Ureter (tissue), 1 donor: ENCODE measurements at places on chromosomes 3 and 15. TPM values are rescaled to one million over a fixed set of nuclear protein-coding genes. Genes with fewer than 3 reads are reported as not detected.

The DISP2 gene
- 0.60 TPM for total RNA-seq

The TRH gene
- total RNA-seq: not detected

The APOD gene
- total RNA-seq: 60.0 TPM

The CKMT1B gene
- 28.6 TPM for total RNA-seq

The PPM1L gene
- 16.3 TPM for total RNA-seq

The ISLR2 gene
- 0.21 TPM for total RNA-seq

The PLD1 gene
- total RNA-seq: 43.7 TPM

The GOLGA8H gene
- 1.5 TPM for total RNA-seq

- no peak for DNase-seq
Measured at GRCh38 chr15:98150084-98150483, 189.6 kb downstream of the ARRDC4 start.

DNA sequence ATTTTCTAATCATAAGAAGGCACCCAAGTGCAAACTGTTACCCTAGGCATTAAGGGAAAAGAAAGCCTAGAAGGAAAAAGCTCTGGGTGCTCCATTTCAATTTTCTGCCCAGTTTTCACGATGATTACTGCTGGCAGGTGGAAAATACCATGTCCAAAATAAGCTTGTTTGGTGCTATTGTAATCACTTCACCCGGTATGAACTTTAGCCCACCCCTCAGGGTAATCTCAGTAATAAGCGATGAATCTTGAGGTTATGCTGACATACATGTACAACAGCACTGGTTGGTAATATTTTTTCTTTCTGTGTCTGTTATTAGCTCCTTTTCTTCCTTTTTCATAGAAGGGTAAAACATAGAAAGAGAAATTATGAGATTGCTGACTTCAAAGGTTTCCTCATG is 88.6 kb upstream of the MEX3B start:
- no peak for DNase-seq

- no peak for DNase-seq
Measured at GRCh38 chr15:31811641-31812040, 218.7 kb upstream of the CHRNA7 start.

- DNase-seq: no peak
Measured at GRCh38 chr15:29857221-29857789, 35.0 kb upstream of the TJP1 start.

GRCh38 chr3:4416427-4416945 is 50.6 kb downstream of the SUMF1 start:
- DNase-seq: no peak

- no peak for DNase-seq
Measured at GRCh38 chr15:79431636-79432344, at the start of gene MINAR1. Gene MINAR1 (plus strand): TSS chr15:79432336. CDS start chr15:79456148, 23,812 bp downstream.

- DNase-seq: peak; percentile 54
Measured at GRCh38 chr3:196096382-196096953, 14.6 kb upstream of the TFRC start.

DNA sequence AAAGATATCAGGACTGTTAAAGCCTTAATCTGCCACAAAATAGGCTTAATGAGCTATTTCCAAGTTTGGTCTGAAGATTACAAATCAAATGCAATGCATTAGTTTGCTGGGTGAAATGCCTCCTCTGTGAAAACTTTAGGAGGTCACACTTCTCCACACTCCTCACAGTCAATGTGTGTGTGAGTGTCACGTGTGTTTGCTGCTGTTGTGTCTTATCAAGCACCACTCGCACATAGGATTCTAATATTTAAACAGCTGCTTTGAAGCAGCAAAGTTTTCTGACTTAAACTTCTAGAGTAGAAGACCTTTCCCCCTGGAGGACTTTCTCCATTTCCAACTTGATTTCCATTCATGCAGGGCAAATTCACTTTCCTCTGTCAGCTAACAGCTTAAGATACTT is 203.2 kb upstream of the PEX5L start:
- no peak for DNase-seq

GRCh38 chr3:56878074-56878473 is 76.3 kb upstream of the ARHGEF3 start:
- no peak for DNase-seq

- no peak for DNase-seq
Measured at GRCh38 chr3:835096-835495, 257.7 kb upstream of the CNTN6 start.

DNA sequence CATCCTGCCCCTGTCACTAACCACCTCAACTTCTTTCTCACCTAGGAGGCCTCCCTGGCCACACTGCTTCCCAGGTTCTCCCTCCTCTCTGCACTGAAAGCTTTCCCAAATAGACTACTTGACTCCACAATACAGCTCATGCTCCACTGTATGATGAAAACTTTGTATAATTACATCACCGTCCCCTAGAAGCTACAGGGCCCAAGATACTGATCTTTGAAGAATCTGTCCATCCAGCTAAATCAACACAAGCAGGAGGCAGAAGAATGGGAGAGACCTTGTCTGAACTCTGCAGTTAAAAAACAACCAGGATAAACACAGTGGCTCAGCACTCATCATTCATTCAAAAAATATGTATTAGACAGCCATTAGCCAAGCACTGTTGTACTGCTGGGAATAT is 26.4 kb upstream of the RPS17 start:
- DNase-seq: no peak

DNA sequence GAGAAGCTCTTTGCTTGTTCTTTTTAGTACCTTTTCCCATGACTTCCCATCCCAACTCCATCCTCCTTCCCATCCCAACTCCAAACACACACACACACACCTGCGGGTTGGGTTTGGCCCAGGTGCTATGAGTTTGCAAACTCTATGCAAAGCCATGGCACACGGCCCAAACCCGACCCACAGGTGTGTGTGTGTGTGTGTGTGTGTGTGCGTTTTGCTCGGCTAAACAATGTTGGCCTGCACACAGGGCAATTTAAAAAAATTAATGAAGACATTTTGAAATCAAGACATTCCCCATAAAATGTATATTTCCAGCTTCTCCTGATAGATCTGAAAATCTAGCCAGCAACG is 103.7 kb upstream of the TLE3 start:
- no peak for DNase-seq

DNA sequence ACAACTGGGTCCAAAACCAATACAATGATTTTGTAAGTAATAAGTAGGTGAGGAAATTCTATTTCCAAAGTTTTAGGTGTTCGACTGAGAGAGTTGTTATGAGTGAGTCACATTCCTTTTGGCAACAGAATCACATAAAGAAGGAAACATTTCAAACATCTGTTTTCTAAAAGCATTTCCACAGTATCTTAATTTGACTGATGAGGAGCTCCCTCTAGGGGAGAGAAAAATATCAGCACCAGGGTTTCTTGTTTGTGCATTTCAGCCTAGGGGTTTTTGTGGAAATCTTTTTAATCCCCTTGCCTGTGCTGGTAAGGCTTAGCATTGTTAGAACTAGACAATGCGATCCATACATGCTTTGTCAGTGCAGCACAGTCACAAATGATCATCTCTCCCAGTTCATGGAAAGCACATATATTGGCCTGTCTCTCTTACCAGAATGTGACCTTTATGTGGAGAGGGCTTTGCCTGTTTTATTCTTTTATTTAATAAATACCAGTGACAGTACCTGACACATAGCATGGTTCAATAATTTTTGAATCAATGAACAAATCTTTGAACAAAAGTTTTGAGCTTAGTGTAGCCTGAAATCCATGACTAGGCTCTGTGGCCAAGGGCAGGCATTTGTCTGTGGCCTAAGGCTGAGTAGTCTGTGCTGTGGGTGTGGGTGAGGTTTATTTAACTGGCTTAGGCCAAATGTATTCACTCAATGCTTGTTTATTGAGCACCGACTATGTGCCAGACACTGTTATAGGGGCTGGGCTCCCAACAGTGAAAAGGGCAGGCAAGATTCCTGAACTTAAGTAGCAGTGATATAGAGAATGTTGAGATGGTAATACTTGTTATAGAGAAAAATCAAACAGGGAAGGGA is 21.1 kb upstream of the IQCF6 start:
- DNase-seq: no peak

DNA sequence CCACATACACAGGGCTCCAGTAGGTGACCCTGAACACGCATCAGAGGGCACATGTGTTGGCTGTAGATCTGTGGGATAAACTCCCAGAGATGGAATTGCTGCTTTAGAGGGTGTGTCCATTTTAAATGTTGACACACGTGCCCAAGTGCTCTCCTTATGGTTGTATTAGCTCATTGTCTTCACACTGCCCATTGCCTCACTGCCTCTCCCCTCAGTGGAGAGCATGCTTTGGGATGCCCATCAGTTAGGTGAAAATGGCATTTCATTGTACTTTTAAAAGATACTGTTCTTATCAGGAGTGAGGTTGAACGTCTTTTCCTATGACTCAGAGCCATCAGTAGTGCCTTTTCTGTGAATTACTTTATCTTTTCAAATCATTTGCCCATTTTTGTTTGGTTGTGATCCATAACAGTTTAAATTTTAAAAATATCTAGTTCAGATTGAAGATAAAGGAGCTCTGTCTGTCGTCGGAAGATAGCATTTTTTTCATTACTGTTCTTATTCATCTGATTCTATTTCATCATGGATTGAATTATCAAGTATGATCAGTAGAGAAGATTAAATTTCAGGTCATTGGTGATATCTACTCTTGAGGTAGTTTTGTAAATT is 120.7 kb downstream of the CHDH start:
- no peak for DNase-seq

- no peak for DNase-seq
Measured at GRCh38 chr3:124260206-124260915, 268.4 kb upstream of the ROPN1 start.

DNA sequence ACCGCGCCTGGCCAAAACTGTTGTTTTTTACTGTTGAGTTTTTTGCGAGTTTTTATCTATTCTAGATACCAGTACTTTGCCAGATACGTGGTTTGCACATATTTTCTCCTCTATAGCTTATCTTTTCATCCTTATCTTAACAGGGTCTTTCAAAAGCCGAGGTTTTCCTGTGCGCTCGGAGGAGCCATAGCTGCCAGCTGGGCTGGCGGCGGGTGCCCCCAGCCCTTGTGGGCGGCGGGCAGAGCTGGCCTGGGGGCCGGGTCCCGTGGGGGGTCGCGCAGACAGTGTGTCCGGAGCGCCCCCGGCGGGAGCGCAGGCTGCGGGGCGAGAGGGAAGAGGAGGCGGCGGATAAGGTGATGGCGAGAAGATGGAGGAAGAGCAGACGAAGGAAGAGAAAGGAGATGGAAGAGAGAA is 11.1 kb upstream of the EIF4A2 start:
- no peak for DNase-seq

- no peak for DNase-seq
Measured at GRCh38 chr15:96023081-96023480, 307.4 kb upstream of the NR2F2 start.

DNA sequence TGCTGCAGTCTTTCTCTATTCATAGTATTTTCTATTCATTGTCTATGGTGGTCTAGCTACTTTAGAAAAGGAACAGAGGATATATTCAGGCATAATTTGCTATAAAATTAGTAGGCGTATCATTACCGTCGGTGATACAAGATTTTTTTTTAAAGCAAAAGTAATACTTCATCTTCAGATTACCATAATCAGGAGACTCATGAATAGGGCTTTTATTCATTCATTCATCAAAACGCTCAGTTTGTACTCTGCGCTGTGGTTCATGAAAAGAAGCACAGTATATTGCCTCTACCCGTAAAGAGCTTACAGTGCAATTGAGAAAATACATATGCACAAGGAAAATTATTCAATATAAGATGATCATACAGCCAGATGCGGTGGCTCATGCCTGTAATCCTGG is 136.7 kb upstream of the CHRM5 start:
- no peak for DNase-seq

DNA sequence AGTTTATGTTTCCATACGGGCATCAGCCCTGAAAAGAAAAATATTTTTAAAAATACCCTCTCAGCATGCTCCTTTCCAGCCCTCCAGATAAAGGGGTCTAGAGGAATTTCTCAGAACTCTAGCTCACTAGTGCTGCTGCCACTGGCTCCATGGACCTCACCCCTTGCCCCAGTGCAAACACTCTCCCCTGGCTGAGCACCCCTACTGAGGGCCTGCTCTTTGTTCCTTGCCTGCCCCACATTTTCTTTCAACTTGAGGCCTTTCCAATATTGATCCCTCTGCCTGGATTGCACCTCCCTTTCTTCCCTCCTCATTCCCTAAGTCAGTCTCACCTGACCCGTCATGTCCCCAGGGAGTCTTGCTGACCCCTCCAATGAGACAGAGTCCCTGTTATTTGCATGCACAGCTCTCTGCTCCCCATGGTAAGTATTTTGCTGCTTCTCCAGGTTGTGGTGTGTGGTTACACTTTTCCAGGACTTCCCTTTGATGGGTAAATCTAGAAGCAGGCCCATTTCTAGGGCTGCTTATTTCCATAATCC is 196.5 kb downstream of the EPHB1 start:
- no peak for DNase-seq

DNA sequence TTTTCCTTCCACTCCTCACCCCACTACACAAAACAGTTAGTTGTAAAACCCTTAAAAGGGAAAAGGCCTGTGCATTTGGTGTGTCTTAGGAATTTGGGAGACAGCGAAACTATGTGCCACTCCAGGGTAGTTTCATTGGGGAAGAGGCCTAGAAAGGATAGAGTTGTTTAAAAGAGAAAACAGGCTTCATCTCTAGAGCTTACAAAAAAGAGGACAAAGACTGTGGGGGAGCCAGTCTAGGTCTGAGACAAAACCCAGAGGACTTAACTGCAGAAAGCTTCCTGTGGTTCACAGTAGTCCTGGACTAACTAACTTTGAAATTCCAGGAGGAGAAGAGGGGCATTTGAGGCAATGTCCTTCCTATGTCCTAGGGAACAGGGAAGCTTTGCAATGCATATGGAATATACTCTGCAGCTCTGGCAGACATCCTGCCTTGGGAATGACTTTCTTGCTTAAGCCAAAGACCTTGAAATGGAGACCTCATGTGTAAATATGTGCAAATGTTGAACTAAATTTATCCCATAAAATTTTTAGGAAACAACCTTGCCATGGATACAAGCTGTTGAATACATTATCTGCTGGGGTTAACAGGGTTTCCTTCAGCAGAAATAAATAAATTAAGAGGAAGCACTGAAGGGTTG is 159.4 kb downstream of the LSAMP start:
- no peak for DNase-seq

- DNase-seq: no peak
Measured at GRCh38 chr3:190458040-190458439, 8.3 kb upstream of the TMEM207 start.

DNA sequence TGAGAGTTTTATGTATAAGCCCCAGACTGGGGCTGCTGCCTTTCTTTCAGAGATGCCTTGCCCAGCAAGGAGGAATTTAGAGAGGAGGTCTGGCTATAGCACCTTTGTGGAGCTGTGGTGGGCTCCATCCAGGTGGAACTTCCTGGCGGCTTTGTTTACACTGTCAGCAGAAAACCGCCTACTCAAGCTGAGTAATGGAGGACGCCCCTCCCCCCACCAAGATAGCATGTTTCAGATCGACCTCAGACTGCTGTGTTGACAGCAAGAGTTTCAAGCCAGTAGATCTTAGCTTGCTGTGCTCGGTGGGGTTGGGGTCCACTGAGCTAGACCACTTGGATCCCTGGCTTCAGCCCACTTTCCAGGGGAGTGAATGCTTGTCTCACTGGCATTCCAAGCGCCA is 155.6 kb downstream of the STXBP5L start:
- no peak for DNase-seq
